Stimulated activated CD4-positive, alpha-beta T cell treated with anti-CD3 and anti-CD28 coated beads, Interleukin-1b, Interleukin-23, amount 100 ng/mL, for 4 hours (primary cell): ENCODE measurements at places on chromosomes 1 and 21.

DNA sequence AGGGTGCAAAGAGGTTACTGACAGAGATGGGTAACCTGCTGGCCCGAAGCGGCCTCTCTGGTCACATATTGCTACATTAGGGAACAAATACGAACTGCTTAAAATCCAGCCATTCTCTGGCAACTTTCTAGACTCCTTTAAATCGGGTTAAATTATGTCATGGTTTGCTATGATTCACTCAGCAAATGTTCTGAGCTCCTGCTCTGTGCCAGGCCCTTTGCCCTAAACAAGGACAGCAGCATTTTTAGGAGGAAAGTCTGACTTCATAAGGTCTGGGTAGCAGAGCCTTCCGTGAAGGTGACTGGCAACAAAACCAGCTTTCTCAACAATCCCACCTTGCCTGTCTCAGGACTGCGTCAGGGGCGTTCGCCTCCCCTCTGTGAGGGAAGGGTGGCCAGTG lies 15.4 kb downstream of the ZP4 start:
- DNase-seq, result no peak

GRCh38 chr1:183719289-183719688 lies 66.2 kb upstream of the APOBEC4 start:
- DNase-seq, result no peak

DNA sequence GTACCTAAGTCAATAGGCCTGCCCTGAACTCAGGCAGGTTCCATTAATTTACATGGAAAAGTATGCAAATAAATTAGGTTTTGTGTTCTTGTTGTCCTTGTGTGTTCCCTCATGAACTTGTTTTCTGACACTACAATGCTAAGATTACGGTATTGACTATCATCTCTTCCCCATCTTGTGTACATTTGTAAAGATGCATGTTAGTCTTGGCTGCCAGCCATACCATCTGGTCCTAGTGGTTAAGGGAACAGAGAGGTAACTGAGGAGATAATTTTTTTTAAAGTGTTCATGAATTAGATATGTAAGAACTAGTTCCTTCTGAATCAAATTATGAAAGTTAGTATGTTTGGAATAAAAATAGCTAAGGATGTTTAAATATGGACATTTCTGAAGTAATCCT lies 167.6 kb upstream of the ADAMTS5 start:
- DNase-seq, result no peak

- no peak for DNase-seq
Measured at GRCh38 chr1:150970808-150971582, 3.6 kb downstream of the CERS2 start.

DNA sequence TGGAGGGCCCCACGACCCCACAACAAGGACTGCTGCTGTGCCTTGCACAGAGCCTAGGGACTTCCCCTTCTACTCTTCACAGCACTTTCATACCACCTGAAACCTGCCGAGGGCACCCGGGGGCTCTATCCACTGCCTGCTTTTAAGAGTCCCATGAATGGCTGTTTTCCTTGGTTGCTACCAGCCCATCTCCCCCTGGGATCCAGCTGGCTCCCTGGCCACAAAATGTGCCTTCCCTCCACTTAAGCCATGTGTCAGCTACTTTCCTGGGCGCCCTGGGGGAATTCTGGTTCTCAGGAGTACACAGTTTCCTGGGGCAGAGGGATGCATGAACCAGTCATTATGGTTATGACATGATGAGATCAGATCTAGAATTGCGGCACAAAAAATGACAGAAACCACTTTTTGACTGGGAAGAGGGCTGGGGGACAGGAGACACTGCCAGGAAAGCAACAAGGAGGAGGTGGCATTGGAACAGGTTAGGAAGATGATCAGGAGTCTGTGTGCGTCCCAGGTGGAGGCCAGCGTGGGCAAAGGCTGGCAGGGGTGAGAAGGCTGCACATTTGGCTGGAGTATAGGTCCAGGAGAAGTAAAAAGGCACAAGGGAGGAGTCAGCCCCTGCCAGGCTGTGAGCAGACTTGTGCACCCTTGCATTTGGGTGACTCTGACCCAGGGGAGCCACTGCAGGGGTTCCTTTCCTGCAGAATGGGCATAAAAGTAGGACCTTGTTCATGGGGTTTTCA lies 3.2 kb upstream of the TNFRSF8 start:
- DNase-seq, result no peak
